Activated T-cell treated with anti-CD3 and anti-CD28 coated beads, Interleukin-2, amount 50 U/mL, for 48 hours (primary cell): ENCODE measurements at places on chromosomes 5 and 9.
A peak's percentile ranks its signal among the peaks of the same experiment; 100 is the strongest.

- no peak for DNase-seq
Measured at GRCh38 chr9:87872079-87872624, 10.5 kb upstream of the SPATA31E1 start.

- DNase-seq: no peak
Measured at GRCh38 chr5:89301321-89302025, 418.5 kb upstream of the MEF2C start.

- DNase-seq: no peak
Measured at GRCh38 chr5:115735108-115735998, 81.1 kb downstream of the CDO1 start.

DNA sequence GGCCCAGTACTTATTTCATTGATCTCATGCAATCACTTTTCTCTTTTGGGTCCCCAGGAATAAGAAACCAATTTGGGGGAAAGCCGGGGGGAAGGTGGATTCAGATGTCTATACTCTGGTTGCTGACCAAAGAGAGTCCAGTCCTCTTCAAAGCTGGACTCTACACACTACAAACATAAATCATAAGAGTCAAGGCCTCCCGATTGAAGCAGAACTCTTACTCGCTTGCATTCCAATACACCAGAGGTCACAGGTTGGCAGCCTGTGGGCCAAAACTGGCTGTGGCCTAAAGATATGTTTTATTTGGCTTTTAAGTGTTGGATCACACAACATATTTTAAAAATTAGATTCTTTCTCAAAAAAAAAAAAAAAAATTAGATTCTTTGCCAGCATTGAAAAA is 311.4 kb upstream of the MSX2 start:
- no peak for DNase-seq

DNA sequence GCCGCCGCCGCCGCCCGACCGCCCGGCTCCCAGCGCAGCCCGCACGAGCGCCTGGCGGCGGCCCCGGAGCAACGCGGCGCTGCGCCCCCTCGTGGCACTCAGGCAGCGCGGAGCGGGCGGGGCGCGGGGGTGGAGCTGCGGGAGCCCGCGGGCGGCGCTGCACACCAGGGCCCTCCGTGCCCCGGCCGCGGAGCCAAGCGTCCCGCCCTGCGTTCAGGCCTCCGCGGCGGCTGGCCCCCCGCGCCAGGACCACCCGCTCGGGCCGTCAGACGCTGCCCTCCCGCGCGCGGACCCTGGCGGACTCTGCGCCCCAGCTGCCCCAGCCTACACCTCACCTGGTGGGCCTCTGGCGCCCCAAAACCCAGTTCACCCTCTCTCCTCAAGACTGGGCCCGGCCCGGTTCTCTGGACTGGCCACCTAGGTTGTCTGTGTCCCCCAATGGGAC is at the start of gene RASGEF1C:
RASGEF1C (minus strand) TSS at position 75 of the 445 bp plus-strand sequence. CDS start 71,159 bp downstream, outside the sequence.
- DNase-seq: peak; percentile 63

DNA sequence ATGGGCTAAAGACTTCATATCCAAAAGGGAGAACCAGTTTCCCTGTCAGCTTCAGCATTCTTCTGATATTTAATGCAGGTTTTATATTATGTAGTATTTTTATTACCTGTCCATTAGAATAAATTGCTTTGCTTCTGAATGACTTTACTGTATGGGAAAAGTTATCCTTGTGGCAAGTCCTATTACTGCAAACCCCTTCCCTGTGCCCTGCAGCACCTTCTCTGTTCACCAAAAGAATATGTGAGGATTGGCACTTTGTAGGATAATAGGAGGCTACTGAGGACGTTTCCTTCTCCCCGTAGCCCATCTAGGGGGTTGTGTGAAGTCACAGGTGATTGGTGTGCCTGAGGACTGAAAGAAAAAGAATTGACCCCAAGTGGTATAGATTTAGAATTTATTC is 296.1 kb downstream of the KDM4C start:
- DNase-seq: no peak

DNA sequence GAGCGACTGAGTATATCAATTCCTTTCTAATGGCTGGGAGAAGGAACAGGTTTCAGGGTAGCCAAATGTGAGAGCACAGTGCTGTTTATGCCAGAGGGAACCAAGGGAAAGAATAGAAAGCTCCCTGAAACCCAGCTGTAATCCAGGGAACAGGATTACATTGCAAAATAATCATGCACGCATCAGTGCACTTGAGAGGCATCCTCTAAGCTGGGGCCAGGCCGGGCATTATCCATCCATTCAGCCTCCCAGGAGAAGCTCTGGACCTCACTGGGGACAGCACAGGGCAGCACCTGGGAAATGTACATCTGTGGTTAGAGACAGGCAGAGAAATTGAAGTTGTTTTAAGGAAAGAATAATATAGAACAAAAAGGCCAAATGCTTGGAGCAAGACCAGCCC is 72.7 kb downstream of the MTRR start:
- DNase-seq: no peak

- no peak for DNase-seq
Measured at GRCh38 chr9:72884508-72884907, 68.3 kb downstream of the ALDH1A1 start.

DNA sequence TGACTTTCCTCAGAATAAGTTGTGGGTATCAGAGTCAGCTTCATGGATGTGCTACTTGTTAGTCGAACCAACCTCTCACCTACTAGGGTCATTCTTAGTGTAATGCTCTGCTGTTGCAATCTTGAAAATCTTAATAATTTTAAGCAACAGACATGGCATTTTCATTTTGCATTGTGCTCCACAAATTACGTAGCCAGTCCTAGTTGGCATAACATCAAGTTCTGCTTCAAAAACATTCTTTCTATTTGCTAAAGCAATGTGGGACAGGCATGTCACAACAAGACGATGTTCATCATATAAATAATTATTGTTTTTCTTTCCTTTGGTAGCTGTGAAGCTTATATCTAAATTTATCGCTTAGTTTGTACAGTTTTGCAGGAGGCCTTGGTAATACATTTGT is 39.3 kb upstream of the CDH12 start:
- no peak for DNase-seq
